NCI-H1417 treated with DMSO at 0.1 percent for 48 hours (cell line): ENCODE measurements at places on chromosomes 2 and 18.

GRCh38 chr2:171320731-171321130 is 113.1 kb downstream of the METTL8 start:
- DNase-seq = no peak

DNA sequence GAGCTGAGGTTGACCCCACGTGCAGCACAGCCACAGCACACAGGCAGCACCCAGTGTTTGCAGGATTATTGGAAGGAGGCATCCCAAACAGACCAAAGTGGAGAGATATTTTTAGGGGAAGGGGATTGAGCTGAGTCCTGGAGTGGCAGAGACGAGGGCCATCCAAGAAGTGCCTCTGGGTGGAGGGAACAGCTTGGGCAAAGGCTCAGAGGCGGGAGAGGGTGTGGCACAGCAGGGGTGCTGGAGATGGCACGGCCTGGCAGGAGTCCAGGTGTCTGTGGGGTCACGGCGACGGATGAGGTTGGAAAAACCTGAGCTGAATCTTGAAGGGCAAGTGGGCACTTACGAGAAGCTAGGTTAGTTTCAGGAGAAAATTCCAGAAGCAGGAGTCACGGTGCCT is 60.6 kb downstream of the INHBB start:
- no peak for DNase-seq

- DNase-seq = no peak
Measured at GRCh38 chr18:70047931-70048603, 100.4 kb upstream of the CD226 start.

- no peak for DNase-seq
Measured at GRCh38 chr18:51712821-51713220, 515.3 kb upstream of the MEX3C start.

DNA sequence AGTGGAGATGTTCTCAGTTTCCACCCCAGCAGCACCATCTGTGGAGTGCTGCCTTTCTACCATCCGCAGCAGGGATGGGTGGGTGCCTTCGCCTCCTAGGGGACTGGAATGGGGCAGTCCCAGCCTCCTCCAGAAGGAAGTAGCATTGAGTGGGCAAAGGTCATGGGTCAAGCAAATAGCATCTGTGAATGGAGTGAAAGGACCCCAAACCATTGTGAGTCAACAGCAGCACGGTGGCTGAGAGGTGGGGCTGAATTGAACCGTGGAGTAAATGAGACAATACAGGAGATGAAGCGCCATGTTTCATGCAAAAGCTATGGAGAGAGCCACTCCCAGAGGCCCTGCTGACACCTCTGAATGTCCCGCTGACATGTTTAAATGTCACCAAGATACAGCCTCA is 9.7 kb downstream of the GPR55 start:
- DNase-seq = no peak

DNA sequence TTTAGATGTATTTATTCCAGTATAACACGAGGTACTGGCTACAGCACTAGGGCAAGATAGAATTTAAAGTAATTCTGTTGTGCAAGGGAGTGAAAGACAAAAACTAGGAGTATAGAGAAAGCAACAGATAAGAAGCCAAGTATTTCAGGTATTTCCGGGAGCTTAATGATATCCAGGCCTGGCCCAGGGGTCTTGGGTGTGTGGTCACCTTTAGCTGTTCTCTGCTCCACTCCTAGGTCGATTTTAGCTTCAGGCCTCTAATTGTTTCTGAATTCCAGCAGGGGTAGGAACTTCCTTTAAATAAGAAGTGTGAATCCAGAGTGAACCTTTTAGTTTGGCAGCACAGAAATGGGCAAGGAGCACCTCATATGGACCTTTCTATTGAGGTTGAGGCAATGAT is 342.3 kb upstream of the MYT1L start:
- no peak for DNase-seq

DNA sequence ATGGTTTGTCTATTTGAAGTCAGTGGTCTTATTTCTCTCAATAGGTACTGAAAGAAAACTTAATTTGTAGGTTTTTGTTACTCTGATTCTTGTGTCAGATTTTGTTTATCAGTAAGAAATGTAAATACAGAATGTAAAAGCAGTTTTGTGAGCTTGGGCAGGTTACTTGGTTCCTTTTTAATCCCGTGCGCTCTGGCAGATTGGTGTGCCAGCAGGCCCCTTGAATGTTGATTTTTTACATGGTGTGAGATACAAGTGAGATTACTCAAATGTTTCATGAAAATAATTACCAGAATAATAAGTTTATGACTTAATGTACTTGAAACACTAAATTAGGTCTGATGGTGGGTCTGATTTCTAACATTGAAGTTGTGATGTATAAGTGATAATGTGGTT is 13.4 kb downstream of the HNRNPA3 start:
- DNase-seq = no peak

- no peak for DNase-seq
Measured at GRCh38 chr18:44107187-44107586, 573.5 kb upstream of the SETBP1 start.

DNA sequence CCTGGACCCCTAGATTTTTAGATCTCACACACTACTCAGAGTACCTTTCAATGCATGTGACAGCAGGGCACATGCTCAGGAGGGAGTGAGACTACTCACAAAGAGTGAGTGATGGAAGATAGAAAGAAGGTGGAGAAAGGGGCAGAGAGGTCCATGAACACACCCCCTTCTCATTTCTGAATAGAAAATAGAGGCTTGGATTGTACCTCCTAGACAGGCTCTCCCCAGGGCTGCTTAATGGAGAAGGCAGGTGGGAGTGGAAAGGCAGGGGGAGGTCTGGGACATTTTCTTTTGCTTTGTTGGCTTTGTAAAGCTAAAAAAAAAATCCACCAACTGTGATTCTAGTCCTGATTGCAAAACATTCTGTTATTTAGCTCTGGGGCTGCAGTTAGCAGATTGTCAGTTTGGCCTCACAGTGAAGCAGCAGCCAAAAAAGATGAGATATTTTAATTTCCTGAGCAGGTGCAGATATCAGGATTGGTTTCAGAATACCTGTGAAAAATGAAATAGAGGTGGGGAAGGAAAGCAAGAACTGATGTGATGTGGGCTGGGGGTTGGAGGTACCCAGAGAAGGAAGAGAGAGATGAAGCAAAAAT is 119.3 kb upstream of the GYPC start:
- no peak for DNase-seq

GRCh38 chr2:220278022-220278421 is 650.6 kb downstream of the SLC4A3 start:
- DNase-seq = no peak

- no peak for DNase-seq
Measured at GRCh38 chr2:136131961-136132824, 14.2 kb upstream of the CXCR4 start.

- DNase-seq = no peak
Measured at GRCh38 chr2:158735822-158736580, 59.1 kb upstream of the DAPL1 start.

DNA sequence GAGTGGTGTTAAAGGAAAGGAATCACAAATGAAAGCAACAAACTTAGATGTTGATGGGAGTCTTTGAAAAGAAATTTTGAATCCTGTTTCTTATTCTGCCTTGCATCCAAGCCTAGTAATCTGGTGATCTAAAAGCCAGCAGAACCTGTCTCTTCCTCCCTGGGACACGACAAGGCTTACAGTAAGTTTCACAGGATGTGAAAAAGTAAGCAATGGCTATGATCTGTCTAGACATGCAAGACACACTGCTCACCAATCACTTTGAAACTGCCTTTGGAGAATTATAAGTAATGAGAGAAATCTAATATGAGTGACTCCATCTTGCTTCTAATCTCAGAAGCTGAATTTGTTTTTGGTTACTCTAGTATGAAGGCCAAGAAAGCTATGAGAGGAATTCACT is 103.7 kb downstream of the KCNH7 start:
- DNase-seq = no peak

GRCh38 chr2:47028171-47028570 is 112.6 kb upstream of the MCFD2 start:
- no peak for DNase-seq

DNA sequence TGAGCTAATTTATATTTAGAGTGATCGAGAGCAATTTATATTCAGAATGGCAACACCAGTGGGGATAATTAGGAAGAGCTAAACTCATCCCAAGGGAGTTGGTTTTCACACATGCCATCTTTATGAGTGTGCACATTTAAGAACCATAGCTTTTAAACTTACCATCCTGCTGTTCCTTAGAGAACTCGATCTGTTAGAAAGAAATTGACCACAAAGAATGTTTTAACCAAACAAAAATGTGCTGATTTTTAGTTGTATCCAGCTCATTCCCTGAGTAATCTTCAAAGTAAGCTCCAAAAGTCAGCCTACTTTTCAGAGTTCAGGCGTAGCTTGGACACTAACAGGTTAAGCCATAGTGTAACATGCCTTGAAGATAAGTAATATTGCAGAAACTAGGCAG is 12.6 kb downstream of the MYL1 start:
- DNase-seq = no peak

DNA sequence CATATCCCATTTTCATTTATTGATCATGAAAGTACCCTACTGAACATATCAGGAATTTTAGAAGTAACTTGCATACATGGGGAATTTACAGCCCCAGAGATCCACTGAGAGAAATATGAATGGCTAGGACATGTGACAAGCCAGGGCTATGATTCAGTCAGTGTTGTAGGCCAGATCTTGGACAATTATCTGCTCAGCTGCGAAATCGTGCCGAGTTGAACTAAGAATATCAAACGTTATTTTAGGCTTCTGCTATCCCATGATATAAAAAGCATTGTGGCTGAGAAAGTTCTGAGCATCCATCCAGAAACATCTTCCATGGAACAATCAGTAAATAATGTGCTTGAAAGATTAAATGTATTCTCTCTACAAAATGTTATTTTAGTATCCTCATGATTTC is 85.7 kb upstream of the UNC80 start:
- DNase-seq = no peak

DNA sequence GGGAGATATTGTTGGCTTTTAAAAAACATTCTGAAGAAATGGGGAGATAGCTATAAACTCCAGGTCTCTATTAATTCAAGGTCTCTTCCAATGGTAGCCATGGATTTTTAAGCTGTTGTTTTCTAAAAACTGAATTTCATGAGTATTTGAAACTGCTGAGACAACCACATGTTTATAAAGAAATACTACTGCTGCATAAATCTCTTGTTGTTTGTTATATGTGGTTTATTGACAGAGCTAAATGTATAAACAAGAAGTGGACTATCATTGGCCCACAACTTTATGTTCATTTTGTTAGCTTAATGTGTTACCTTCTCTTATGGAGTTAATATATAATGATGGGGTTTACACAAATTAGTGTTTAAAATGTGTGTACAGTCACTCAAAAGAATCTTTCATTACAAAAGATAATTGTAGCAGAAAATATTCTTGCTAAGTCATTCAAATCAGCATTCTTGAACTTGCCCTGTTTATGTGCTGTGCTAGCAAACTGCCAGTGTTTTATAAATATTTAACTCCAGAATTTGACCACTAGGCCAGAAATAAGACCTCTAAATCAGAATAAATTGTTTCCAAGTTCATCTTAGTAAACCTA is 242.1 kb downstream of the TMX3 start:
- DNase-seq = no peak

DNA sequence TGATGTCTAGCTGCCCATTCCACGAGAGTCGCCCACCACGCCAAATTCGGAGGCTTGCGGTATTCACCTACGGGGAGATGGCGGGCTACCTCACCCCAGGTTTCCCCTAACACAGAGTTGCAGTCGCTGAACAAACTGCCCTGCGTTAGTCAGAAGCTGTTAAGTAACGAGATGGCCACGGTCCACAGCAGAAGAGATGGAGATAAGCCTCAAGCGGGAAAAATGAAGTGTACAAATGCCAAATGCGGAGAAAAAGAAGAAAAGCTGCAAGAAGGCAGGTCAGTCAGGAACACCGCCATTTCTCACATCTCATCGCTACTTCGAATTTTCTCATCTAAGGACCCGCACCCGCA is 425 bp downstream of the ASB3 start:
- no peak for DNase-seq

DNA sequence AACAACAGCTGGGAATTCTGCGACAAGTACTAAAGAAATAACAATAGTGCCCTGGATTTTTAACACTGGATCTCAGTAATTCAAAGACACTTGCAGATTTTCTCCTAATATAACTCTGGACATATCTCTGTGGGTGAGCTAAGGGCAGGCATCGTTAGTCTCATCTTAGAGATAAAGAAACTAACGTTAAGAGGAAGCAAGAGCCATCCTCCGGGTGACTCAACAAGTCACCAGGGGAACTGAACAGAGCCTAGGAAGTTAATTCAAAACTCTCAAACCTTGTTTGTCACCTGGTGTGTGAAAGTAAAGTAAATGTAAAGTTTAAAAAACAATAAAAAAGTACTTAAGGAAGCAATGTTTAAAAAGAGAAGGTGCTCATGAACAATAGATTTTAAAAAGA is 41.6 kb upstream of the NRP2 start:
- DNase-seq = no peak

DNA sequence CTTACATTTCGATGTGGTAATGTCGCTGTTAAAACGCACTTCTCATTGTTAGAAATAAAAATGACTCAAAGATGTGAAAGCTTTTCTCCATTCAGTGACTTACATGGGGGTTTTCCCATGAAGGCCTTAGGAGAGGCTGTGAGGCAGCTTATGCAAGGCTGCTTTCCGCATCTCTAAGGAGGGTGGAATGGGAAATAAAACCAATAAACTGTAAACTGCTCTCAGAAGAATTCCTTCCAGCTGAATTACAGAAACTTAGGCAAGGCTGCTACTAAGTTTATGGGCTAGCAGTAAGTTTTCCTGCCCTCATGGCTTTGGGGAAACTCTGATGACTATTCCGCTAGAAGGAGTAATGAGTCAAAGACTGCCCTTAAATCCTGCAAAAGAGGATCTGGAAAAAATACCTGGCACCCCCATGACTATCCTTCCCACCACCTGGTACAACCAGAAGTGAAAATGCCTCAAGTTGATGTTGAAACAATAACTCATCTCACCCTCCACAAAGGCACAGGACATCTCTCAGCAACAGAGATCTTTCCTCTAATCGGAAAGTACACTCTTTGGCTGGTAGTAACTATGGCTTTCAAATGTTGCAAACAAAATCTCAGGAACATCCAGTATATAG is 97.7 kb upstream of the SMAD7 start:
- no peak for DNase-seq

DNA sequence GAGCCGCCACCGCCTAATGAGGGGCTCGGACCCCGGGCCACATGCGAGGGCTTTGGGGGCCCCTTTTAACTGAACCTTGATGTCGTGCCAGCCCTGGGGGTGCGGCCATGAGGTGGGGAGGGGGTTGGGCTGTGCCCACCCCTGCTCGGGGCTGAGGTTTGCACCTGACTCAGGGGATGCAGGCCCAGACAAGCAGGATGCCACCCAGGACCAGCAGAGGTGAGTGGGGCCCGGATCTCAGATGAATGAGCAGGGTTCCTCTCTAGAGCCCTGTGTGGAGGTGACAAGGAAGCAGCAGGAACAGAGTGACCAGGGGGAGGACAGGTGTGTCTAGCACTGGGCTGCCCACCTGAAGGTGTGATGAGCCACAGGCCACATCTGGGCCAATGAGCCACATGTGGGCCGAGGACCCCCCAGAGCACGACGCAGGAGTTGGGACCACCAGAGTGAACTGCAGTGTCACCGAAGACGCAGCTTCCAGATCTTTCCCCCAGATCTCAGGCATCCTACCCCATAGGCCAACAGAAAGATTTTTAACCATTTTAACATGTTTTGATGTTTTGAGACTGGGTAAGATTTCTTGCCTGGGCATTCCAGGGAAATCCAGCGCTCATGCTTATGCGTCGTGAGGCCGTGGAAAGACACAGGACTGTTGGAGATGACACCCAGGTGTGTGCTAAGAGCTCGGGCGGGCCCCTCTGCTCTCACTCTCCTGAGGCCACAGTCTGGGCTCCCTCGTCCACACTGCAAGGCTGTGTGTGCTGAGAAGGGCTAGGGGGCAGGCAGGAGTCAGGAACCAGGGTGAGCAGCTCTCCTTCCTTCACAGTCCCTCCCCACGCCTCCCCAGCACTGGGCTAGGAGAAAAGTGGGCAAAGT is 73.6 kb downstream of the DDX1 start:
- no peak for DNase-seq
